ENCODE measurements at places on chromosomes 2 and 18.
A peak's percentile ranks its signal among the peaks of the same experiment; 100 is the strongest.

GRCh38 chr2:191369034-191369433 is 123.8 kb downstream of the MYO1B start:
- no peak for DNase-seq

DNA sequence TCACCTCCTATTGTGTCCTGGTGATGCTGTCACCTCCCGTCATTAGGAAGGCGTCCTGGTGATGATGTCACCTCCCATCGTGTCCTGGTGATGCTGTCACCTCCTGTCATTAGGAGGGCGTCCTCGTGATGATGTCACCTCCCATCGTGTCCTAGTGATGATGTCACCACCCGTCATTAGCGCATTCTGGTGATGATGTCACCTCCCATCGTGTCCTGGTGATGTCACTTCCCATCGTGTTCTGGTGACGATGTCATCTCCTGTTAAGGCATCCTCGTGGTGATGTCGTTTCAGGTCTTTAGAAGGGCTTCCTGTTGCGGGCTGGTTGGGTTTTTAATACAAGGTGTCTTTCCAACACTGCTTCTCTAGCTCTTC is 40.7 kb downstream of the CTDP1 start:
- DNase-seq = no peak

- DNase-seq = no peak
Observed at GRCh38 chr2:207296265-207296948, 130.7 kb upstream of the KLF7 start.

GRCh38 chr2:67876176-67876575 is 186.6 kb downstream of the C1D start:
- no peak for DNase-seq

DNA sequence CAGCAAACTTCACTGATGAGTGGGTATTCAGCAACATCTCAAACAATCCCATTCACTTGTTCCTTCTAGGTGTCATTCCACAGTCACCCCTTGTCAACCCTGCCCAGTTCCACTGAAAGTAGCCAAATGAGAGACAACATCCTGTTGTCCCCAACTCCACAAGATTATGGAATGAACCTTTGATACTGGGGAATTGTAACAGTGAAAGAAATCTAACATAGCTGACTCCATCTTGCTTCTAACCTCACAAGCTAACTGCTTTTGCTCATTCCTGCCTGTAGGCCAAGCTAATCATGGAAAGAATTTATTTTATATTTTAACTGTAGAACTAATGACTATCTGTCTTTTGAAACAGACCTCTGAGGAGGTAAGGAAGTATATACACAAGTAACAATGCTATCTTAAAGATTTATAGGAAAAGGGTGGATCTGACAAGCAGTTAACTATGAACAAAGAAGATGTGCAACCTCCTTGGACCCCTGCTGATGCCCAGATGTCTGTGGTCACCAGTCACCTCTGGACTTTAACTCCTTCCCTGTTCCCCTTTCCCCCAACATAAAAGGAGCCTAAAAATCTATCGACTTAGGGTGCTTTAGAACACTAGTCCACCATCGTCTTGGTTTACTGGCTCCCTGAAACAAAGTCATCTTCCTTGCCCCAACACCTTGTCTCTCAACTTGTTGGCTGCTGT is 6.9 kb upstream of the ANXA4 start:
- DNase-seq = no peak

GRCh38 chr2:7621018-7621814 is 704.0 kb downstream of the RNF144A start:
- DNase-seq = no peak

DNA sequence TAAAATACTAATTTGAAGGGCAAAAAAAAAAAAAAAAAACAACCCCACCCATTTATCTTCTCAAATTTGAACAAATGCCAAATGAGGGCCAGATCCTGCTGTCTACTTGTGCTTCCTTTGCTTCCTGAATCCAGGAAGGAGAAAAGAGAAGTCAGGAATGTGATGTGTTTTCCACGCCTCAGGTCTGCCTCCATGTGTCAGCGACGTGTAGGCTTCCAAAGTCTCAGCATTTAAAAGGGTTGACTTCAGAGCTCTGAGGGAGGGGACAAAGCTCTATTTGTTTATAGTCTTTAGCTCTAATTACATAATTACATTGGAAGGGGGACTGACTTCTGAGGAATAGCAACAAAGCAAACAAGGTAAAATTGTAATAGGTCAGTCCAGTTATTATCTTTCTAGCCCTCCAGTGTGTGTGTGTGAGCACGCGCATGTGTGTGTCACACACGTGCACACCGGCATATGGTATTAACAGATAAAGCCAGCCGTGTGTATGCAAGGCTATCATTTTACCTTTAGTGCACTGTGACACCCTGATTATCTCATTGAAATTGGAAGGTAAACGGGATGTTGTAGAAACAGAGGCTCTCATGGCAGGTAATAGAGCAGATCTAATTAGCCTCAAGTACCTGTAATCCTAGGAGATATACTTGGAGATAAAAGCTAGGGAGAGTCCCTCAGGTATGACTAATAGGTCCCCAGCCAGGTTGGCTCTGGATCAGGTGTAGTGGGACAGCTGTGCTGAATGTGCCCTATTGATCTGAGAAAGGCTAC is 911.4 kb upstream of the ZEB2 start:
- no peak for DNase-seq

DNA sequence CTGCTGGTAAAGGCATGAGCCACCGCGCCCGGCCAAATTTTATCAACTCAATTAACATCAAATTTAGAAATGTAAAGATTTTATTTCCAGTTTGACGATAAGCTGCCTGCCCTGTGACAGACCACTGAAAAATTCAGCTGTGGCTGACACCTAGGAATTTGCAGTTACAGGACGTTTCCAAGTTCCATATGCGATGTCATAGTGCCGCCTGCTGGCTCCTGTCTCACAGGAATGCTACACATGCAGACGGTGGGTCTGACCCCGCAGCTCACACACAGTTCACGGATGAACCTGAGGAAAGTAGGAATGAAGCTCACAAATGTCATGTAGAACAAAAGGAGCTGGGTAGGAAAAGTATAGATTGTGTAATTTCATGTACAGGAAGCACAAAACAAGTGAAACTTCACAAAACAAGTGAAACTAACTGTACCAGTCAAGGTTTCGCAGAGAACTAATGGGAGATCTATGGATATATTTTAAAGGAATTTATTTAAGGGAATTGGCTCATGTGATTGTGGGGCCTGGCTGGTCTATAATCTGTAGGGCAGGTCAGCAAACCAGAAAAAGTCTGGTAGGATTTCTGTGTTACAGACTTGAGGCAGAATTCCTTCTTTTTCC is 13.2 kb upstream of the SEH1L start:
- DNase-seq = peak; percentile 84

GRCh38 chr2:48483916-48484315 is 46.0 kb upstream of the STON1 start:
- no peak for DNase-seq

- DNase-seq = no peak
Observed at GRCh38 chr2:229882583-229882982, 39.2 kb downstream of the TRIP12 start.

DNA sequence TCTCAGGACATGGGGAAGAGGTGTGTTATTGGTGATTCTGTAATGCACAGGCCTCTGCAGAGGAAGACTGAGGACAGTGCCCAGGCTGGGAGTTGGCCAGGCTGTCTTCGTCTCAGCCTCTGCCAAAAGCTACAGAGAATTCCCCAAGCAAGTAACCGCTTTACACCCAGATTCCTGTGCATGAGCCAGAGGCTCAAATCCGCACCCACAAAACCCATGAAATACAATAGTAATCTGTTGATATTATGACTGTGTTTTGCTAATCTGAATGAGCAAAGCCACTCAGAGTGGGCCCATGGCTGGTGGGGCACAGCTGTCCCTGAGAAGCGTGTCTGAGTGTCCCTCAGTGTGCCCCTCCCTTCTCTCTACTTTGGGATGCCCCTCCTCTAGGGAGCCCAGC is 149.5 kb upstream of the PXDN start:
- DNase-seq = no peak
